A549 treated with DMSO at 1 μM for 4 hours (cell line): ENCODE measurements at places on chromosomes 7 and 10. TPM values are rescaled to one million over a fixed set of nuclear protein-coding genes. Genes with fewer than 3 reads are reported as not detected.

The ANKRD61 gene
- total RNA-seq, result 0.50 to 0.99 TPM (median 0.78 TPM) in 5 replicates

The SPDYE5 gene
- total RNA-seq, result not detected in 5 replicates

The MUC12 gene
- 15.5 to 19.1 TPM (median 18.6 TPM) in 5 replicates for total RNA-seq

The PSMA2 gene
- total RNA-seq, result 173 to 226 TPM (median 206 TPM) in 5 replicates

The ITIH5 gene
- 0.08 to 0.14 TPM (median 0.10 TPM) in 5 replicates for total RNA-seq

The MMP21 gene
- total RNA-seq, result 0.03 TPM in 1 of 5 replicates, not detected in the others
